Skeletal muscle cell (primary cell): ENCODE measurements at places on chromosomes 3 and 15.

GRCh38 chr3:46124216-46125177, 83.6 kb downstream of the CCR1 start:
- no peak for DNase-seq

DNA sequence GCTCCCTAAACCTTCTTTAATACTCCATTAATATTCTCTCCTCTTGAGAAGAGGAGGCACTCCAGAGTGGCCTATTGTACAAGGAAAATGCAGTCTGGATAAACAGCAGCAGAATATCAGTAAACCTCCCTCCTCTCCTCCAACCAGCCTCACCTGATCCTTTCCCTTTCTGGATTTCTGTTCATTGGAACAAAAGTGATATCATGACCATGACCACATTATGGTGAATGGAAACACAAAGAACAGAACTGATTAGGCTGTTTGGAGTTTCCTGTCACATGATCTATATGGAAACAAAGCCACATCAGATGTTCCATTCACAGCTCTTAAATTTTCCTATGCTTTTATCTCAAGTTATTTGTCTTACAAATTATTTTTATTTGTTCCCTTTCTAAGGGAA, 14.6 kb downstream of the C2CD4B start:
- no peak for DNase-seq

GRCh38 chr15:72047020-72047419, 70.9 kb downstream of the MYO9A start:
- DNase-seq, result peak; percentile 8

DNA sequence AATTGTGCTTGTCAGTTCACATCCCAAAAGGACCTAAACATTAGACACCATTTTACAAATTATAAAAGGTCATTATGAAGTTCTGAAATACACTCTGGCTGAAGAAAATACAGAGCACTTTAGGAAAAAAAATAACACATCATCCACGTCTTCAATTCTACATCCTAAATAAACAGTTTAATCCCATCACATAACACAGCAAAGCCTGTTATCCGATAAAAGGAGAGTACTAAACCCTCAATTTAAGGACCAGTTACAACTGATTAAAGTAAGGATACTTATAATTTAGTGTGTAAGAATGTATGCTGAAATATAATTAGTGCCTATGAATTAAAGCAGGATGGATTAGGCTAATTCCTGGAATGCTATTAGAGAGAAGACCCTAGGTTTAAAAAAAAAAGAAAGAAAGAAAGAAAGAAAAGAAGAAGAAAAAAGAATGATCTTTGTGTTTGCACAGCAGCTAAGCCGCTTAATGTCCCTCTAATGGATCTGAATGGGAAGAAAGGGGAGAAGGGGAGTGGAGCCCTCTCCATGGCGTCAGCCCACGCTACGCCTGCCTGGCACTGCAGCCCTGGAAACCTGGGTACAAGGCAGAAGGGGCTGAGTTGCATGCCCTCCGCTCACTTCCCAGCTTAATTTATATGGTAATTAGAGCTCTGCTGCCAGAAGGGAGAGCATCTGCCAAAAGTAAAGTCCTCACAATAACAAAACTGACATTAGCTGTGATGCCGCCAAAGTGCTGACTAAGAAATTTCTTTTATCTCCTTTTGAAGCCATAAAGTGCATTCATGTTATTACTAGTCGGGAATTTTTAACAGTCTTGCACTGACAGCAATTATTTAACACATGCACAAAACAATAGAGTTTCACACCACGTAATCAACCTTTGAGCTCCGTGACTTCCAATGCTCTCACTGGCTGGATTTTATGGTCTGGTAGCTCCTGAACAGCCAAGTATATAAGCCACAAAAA, 90.0 kb downstream of the FSIP1 start:
- no peak for DNase-seq

- DNase-seq, result no peak
These were observed 32.5 kb downstream of the NPTN start for GRCh38 chr15:73600413-73601335.

- DNase-seq, result no peak
These were observed 25.0 kb downstream of the LRRC58 start for GRCh38 chr3:120324190-120324589.

GRCh38 chr3:74515451-74515850, 99.0 kb downstream of the CNTN3 start:
- DNase-seq, result no peak

- DNase-seq, result no peak
These were observed 24.0 kb downstream of the ANXA2 start for GRCh38 chr15:60373745-60374144.

DNA sequence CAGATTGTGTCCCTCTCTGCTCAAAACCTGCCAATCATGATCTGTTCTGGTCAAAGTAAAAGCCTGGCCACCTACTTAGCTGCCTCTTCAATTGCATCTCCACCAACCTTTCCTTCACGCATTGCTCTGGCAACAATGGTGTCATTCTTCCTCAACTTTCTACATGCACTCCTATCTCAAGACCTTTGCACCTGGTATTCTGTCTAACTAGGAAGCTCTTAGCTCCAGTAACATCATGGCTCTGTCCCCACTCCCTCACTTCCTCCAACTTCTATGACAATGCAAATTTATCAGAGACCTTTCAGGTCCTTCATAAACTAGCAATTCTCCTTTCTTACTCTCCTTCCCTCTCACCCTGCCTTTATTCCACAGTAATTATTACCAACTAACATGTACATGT, 267.4 kb upstream of the ARL6 start:
- DNase-seq, result no peak

DNA sequence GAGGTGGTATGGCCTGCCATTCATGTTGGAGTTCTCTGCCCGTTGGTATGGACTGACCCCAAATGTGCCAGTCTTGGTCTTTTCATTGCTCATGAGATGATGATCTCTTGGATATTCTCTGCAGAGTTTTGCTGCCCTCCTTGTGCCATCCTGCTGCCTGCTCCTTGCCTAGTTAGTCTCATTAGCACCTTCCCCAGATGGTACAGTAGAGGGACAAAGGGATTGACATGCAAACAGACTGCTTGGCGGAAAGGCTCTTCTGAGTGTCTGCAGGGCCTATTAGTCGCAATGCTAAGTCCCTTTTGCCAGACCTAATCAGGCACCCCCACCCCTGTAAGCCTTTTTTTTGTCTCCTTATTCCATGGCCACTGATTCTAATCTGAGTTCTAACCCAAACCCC, 90.6 kb downstream of the ARNT2 start:
- no peak for DNase-seq

DNA sequence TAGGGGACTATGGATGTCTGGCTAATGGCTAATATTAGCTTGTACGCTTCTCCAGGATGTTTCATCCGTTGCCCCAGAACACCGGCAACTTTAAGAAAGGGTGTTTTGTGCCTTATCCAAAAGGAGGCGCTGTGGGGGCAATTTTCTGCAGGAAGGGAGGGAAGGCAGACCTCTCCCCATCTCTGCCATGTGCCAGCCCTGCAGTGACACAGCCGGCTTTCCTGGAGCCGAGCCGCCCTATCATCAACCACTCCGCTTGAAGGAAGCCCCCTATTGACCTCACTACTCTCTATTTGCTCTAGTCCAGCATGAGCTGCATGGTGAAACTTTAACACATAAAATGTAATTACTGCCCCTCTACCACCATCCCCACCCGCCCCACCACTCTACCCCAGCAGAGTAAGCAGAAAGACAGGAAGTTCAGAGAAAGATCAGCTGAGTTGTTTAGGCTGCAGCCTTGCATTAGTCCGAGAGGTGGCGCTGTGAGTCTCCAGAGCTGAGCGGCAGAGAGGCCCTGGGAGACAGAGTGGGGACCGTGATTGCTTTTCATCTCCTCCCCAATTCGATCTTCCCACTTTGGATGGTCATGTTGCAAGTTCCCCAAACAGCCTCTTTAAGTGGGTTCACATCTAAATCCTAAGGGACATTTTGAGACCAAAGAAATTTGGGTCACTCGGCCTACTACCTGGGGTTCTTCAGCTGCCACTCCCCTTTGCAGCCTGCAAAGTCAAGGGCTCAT, 24.5 kb upstream of the RAD18 start:
- no peak for DNase-seq

DNA sequence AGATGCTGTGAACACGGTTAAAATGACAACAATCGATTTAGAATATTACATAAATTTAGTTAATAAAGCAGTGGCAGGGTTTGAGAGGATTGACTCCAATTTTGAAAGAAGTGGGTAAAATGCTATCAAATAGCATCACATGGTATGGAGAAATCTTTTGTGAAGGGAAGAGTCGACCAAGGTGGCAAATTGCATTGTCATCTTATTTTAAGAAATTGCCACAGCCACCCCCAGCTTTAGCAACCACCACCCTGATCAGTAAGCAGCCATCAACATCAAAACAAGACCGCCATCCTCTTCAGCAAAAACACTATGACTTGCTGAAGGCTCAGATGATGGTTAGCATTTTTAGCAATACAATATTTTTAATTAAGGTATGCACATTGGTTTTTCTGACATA, 5.7 kb upstream of the CCR5 start:
- DNase-seq, result no peak

DNA sequence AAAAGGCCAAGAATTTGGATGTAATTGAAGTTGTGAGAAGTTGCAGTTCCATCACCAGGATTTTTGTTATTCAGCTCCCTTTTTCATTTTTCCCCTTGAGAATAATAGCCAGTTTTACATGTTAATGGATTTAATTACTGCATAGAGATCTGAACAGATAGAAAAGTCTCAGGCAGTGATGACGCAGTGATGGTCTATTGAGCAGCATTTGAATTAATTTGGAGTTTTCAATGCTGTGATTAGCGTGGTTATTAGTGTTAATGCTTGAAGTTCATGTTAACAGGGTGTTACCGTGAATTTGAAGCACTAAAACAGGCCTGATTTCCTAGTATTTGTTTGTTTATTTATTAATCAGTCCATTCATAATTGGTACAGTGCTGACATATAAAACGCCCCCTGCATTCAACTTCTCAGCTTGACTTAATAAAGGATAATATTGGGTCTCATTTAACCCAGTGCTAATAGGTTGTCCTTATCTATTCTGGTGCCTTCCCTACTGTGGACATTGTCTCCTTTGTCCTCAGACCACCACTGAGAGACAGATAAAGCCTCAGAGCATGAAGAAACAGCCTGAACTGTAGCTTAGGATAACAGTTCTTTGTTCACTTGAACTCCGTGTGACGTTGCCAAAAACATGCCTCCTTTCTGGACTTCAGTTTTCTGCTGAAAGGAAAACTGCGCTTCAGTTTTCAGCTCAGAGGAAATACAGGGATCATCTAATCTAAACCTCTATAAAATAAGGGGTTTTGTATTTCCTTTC, 82.4 kb downstream of the RTP4 start:
- no peak for DNase-seq

- no peak for DNase-seq
These were observed 147.4 kb upstream of the BCHE start for GRCh38 chr3:165984589-165984988.

GRCh38 chr3:183515968-183516851, 39.3 kb downstream of the KLHL6 start:
- DNase-seq, result no peak
